ENCODE measurements at places on chromosomes 13 and 19. TPM values are rescaled to one million over a fixed set of nuclear protein-coding genes. Genes with fewer than 3 reads are reported as not detected.

GRCh38 chr19:34172661-34173192 is 423 bp downstream of the LSM14A start:
- peak overlapping the region; percentile 98 for H3K27ac ChIP-seq
- H3K36me3 ChIP-seq, result no peaks in the 10 kb centered on the region
- no peaks in the 10 kb centered on the region for H3K27me3 ChIP-seq
- peaks cover 50% of the 10 kb centered on the region for H3K4me1 ChIP-seq

LMTK3 gene
- not detected for total RNA-seq

NPAS1 gene
- 1.1 TPM for total RNA-seq

DNA sequence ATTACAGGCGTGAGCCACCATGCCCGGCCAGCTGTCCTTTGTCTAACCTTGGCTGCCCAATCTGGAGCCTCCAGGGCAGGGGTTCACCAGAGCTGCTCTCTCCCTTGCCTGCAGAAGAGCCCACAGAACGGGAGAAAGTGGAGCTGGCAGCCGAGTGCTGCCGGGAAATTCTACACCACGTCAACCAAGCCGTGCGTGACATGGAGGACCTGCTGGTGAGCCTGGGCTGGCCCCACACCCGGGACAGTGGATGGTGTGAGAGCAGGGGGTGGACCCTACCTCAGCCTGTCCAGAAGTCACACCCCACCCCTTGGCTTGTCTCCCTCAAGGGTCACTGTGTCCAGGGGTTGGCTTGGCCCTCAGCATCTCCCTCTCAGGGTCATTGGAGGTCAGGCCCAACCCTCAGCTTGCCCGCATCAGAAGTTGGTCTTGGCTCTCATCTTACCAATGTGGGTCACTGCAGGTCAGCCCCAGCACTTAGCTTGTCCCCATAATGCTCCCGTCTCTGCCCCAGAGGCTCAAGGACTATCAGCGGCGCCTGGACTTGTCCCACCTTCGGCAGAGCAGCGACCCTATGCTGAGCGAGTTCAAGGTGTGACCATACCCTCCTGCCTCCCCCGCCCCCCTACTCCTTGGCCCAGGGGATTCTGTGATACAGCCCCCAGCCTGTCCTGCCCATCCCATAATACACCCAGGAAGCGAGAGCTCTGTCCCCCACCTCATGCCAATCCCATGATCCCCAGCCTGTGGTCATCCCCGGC is 20.4 kb downstream of the ARHGEF1 start:
- DNase-seq, result no peak
- no peaks in the 10 kb centered on the region for H3K4me1 ChIP-seq
- no peaks in the 10 kb centered on the region for H3K36me3 ChIP-seq
- H3K4me3 ChIP-seq, result no peak overlapping the region
- H3K27me3 ChIP-seq, result no peaks in the 10 kb centered on the region

DNA sequence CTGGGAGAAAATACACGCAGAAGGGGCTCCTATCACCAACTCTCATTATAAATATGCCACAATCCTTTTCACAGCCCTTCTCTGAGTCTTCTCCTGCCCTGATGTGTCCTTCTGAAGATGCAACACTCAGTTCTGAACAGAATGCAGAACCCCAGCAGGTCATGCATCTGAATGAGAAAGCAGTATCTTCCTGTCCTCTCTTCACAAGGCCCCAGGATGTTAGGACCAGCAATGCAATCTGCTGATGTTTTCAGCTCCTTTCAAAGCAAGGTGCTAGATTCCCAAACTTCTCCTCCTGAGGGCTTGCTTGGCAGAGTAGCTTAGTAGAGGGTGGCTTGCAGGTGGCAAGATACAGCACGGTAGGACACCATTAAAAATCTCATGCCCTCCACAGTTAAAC is 22.3 kb upstream of the DOCK9 start:
- DNase-seq, result no peak
- H3K27me3 ChIP-seq, result no peaks in the 10 kb centered on the region
- H3K36me3 ChIP-seq, result no peaks in the 10 kb centered on the region
- no peak overlapping the region for H3K4me3 ChIP-seq
- H3K27ac ChIP-seq, result peak overlapping the region; percentile 11

DNA sequence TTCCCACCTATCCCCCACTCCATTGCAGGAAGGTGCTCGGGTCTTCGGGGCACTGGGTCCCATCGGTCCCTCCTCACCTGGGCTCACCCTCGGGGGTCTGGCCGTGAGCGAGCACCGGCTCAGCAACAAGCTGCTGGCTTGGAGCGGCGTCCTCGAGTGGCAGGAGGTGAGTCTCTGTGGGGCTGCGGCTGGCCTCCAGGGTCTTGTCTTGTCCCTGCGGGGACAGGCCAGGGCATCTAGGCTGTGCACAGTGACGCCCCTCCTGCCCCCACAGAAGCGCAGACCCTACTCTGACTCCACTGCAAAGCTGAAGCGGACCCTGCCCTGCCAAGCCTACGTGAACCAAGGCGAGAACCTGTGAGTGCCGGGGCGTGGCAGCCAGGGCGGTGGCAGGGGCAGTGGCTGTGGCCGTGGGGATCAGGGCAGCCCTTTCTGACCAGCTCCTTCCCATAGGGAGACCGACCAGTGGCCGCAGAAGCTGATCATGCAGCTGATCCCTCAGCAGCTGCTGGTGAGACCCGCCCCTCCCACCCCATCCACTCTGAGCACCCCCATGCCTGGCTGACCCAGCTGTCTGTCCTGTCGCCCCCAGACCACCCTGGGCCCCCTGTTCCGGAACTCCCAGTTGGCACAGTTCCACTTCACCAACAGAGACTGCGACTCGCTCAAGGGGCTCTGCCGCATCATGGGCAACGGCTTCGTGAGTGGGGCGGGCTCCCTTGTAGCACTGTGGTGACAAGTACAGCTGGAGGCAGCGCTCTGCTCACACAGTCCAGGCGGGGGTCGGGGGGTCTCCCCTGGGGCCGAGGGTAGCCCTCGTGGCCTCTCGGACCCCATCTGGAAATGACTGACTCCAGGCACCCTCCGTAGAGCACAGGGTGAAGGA is 3.7 kb downstream of the PTOV1 start:
- no peaks in the 10 kb centered on the region for H3K27me3 ChIP-seq
- peaks cover 33% of the 10 kb centered on the region for H3K36me3 ChIP-seq
- no peak for DNase-seq
- peaks cover 29% of the 10 kb centered on the region for H3K4me1 ChIP-seq

MBD3L3 gene
- not detected for total RNA-seq

CGB8 gene
- total RNA-seq, result not detected

C19orf81 gene
- not detected for total RNA-seq

MTMR6 gene
- 22.0 TPM for total RNA-seq

- no peaks in the 10 kb centered on the region for H3K4me1 ChIP-seq
- DNase-seq, result no peak
- H3K27ac ChIP-seq, result no peak overlapping the region
- no peaks in the 10 kb centered on the region for H3K27me3 ChIP-seq
These were observed 44.4 kb upstream of the USE1 start for GRCh38 chr19:17170538-17171297.

- no peaks in the 10 kb centered on the region for H3K36me3 ChIP-seq
- DNase-seq, result no peak
- H3K27ac ChIP-seq, result peak overlapping the region; percentile 90
- H3K4me1 ChIP-seq, result peaks cover 27% of the 10 kb centered on the region
These were observed 2.5 kb downstream of the PDS5B start for GRCh38 chr13:32588736-32589135.

DNA sequence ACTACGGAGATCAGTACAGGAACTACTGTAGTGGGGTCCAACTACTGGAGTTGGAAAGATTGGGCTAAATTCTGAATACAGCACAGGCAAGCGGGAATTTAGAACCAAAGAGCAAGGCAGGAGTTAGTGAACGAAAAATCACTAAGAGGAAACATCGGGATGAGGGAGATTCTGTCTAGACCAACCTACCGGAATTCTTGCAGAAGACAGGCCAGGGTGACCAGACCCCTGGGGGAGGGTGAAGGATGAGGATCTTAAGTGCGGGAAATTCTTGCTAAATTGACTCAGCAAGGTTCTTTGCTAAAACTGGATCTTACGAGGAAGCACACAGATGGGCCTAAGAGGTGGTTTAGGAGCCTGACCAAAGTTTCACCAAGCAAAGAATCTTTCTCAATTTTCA is 13.2 kb upstream of the PSPC1 start:
- DNase-seq, result no peak
- H3K4me3 ChIP-seq, result no peak overlapping the region
- H3K27me3 ChIP-seq, result no peaks in the 10 kb centered on the region
- no peaks in the 10 kb centered on the region for H3K36me3 ChIP-seq

GRCh38 chr13:59834801-59835200 is 328.9 kb downstream of the DIAPH3 start:
- H3K36me3 ChIP-seq, result no peaks in the 10 kb centered on the region
- H3K27ac ChIP-seq, result no peak overlapping the region
- H3K27me3 ChIP-seq, result no peaks in the 10 kb centered on the region
- H3K4me1 ChIP-seq, result no peaks in the 10 kb centered on the region

- H3K27me3 ChIP-seq, result no peaks in the 10 kb centered on the region
- no peak overlapping the region for H3K27ac ChIP-seq
- no peaks in the 10 kb centered on the region for H3K36me3 ChIP-seq
- no peak overlapping the region for H3K4me3 ChIP-seq
- no peaks in the 10 kb centered on the region for H3K4me1 ChIP-seq
These were observed 1205.2 kb upstream of the MIR17HG start for GRCh38 chr13:90142251-90142650.

DNA sequence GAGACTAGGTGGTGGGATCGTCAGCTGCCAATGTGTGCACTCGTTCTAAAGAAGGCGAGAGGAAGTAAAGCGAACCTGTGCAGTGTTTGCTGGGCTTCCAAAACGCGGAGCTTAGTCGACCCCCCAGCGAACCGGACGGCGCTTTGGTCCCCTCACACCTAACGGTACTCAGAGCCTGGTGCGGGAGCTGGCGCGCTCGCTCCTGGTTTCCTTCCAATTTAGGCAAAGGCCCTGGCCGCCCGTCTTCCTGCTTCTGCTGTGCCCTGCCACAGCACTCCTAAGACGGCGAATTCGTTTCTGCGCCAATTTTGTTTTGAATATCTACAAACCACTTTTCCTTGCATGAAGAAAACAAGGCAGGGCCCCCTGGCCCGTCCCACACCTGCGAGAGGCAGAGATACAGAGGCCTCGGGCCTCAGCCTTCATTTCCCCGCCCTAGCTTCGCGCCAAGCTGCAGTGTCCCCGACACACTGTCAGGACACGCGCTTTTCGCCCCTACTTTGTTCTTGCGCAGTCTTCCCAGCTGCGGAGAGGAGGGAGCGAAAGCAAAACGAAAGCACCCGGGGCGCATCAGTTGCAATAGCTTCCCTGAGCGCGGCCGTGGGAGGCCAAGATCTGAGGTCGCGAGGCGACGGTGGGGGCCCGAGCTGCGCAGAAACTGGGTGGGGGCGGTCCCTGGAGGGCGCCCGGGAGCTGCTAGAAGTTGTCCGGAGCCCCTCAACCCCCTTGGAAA is 111.9 kb downstream of the KCNRG start:
- DNase-seq, result peak; percentile 58
- H3K36me3 ChIP-seq, result no peaks in the 10 kb centered on the region
- H3K4me3 ChIP-seq, result peak overlapping the region; percentile 94

NCAN gene
- not detected for total RNA-seq

GRCh38 chr13:113491418-113491883 is 940 bp upstream of the DCUN1D2 start:
- peaks cover 12% of the 10 kb centered on the region for H3K36me3 ChIP-seq
- peak overlapping the region; percentile 91 for H3K4me3 ChIP-seq
- no peaks in the 10 kb centered on the region for H3K27me3 ChIP-seq
- DNase-seq, result no peak

DNA sequence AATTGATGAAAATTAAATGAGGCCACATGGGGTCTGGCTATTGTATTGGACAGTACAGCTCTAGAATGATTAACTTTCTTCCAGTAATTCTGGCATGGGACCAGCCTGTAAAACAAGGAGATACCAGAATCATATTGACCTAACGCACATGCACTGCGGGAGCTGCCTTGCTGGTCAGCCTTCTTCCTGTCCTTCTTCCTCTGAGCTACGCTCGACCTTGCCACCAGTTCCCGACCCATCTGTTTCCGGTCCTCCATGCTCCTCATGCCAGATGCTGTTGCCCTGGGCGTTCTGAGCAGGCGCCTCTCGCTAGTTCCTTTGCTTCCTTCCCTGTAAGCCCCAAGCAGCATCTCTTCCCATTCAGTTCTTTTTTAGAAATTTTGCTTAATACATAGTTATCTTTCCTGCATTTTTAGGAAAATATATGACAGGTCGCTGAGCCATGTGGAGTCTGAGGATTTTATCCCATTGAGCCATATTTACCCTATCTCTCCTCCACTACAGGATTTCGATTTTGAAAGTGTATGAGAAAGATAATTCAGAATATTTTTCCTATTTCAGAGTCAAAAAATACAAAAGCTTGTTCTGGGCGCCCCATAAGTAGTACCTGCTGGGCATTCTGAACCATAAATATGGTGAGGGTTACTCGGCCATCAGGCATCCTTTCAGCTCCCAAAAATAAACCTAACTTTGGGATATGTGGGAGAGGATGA is 38.6 kb downstream of the TNFRSF19 start:
- no peaks in the 10 kb centered on the region for H3K27me3 ChIP-seq
- H3K4me1 ChIP-seq, result peaks cover 10% of the 10 kb centered on the region
- peak overlapping the region; percentile 2 for H3K27ac ChIP-seq
- DNase-seq, result no peak
- H3K36me3 ChIP-seq, result no peaks in the 10 kb centered on the region

- H3K27ac ChIP-seq, result no peak overlapping the region
- H3K4me1 ChIP-seq, result no peaks in the 10 kb centered on the region
- H3K4me3 ChIP-seq, result no peak overlapping the region
- H3K36me3 ChIP-seq, result no peaks in the 10 kb centered on the region
These were observed 270.6 kb downstream of the FGF14 start for GRCh38 chr13:102131246-102131645.

FPR1 gene
- total RNA-seq, result 6.0 TPM

DNA sequence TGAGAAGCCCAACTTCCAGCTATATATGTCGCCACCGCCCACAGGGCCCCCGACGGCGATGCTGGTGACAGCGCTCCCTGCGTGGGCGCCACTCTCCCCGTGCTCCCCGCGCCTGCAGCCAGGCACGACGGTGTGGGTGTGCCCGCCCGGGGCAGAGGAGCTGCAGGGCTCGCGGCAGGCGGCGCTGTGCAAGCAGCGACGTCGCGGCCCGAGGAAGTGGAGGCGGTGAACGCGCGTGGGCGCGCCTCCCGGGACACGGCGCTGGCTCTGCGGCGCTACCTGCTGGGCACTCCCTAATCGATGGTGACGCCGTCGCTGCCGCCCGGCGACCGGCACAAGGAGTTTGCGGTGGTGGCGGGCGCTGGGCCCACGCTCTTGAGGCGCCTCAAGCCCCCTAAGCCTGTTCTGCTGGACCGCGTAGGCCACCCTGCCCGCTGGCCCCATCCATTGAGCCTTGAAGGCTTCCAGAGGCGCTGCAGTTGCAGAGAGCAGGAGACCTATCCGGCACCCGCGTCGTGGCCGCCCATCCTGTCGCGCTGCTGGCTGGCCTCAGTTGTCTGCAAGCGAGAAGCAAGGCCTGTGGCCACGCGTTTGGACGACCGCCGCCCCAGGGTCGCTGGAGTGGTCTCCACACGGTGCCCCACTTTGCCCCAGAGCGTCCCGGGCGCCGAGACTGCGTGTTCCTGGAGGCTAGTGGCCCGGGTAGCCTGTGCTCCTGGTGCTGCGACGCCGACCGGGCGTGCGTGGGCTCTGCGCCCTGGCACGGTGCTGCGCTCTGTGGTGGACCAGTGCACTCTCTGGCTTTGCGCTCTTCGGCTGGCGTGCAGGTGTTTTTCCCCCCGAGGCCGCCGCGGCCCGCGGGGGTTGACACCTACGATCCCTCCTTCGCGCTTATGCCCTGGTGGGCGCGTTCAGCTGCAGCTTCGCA is 23.1 kb downstream of the LRFN3 start:
- H3K27me3 ChIP-seq, result peaks cover 34% of the 10 kb centered on the region
- H3K4me1 ChIP-seq, result no peaks in the 10 kb centered on the region
- no peaks in the 10 kb centered on the region for H3K36me3 ChIP-seq
- DNase-seq, result no peak

- peaks cover 47% of the 10 kb centered on the region for H3K36me3 ChIP-seq
- H3K27me3 ChIP-seq, result no peaks in the 10 kb centered on the region
- no peak for DNase-seq
- H3K4me1 ChIP-seq, result peaks cover 40% of the 10 kb centered on the region
- H3K27ac ChIP-seq, result peak overlapping the region; percentile 87
- H3K4me3 ChIP-seq, result no peak overlapping the region
These were observed 15.4 kb upstream of the PRR19 start for GRCh38 chr19:42286349-42287016.

All from gastrocnemius medialis (tissue), 4 donors.